Right atrium auricular region (tissue), 2 donors: ENCODE measurements at places on chromosomes 16 and 17.
A peak's percentile ranks its signal among the peaks of the same experiment; 100 is the strongest.

GRCh38 chr17:6240001-6240400, 169.8 kb downstream of the WSCD1 start:
- DNase-seq: peak; percentile 7

DNA sequence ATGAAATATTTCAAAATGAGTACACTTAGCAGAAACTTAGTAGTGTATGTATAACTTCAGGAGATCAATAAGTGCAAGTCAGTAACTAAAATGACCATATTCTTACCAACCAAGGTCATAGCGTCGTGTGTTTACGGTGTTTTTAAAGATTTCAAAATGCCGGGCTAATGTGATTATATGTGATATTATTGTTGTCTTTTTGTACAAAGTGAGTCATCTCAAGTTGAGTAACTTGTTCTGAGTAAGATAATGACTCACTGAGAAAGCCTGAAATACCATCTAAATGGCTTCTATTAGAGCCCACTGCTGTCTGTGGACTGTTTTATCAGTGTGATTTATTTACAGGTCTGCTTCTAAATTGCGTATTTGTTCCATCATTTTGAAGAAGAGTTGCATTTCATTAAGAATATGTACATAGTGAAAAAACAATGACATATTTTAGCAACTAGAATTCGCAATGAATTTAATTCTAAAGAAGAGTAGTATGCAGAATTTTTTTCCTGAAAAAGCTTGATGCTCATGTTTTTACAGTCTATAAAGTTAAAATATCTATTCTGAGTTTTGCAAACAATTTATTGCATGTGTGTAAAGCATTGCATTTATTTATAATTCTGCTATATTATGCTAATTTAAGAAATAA, 12.7 kb downstream of the KRT12 start:
- no peak for DNase-seq

- no peak for DNase-seq
Measured at GRCh38 chr17:75365931-75366275, 39.6 kb downstream of the GRB2 start.

DNA sequence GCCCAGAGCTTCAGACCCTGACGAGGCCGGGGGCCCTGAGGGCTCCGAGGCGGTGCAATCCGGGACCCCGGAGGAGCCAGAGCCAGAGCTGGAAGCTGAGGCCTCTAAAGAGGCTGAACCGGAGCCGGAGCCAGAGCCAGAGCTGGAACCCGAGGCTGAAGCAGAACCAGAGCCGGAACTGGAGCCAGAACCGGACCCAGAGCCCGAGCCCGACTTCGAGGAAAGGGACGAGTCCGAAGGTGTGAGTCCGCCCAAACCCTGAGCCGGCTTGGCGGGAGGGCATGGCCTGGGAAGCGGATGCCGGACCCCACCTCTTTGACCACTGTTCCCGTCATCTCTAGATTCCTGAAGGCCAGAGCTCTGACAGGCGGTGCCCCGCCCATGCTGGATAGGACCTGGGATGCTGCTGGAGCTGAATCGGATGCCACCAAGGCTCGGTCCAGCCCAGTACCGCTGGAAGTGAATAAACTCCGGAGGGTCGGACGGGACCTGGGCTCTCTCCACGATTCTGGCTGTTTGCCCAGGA, 4.4 kb downstream of the NOL3 start:
- no peak for DNase-seq
